GM04504 (cell line): ENCODE measurements at places on chromosomes 2 and 18.

DNA sequence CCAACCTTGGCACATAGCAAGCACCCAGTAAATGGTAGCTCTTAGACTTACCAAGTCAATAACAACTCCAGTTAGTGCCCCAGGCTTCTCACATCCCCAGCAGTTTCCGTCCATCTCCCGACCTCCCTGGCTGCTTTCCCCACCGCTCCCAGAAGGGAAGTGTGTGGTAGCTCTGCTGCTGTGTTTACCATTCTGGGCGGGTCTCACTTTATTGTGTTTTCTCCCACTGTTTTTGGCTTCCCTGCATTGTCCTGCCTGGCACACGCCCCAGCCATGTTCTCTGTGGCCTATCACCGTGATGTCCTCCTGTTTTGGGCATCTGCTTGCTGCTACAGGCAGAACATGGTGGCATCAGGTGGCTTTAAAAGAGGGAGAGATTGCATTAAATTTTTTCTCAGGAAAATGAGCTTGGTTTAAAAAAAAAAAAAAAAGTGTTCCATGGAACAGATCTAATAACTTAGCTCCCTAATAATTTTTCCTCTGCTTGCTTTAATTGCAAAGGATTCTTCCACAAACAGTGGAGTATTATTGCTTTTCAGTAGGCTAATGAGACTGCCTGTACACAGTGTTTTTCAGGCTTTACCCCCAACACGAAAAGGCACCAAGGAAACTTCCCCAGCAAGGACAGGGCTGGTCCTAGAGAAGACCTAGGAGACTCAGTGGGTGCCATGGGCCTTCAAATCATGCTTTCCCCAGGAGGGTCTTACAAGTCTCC, 8.0 kb upstream of the COX7A2L start:
- DNase-seq = no peak

- no peak for DNase-seq
These were observed 138.7 kb downstream of the DOK6 start for GRCh38 chr18:69539404-69539803.

GRCh38 chr2:49288902-49289700, 134.8 kb upstream of the FSHR start:
- no peak for DNase-seq

DNA sequence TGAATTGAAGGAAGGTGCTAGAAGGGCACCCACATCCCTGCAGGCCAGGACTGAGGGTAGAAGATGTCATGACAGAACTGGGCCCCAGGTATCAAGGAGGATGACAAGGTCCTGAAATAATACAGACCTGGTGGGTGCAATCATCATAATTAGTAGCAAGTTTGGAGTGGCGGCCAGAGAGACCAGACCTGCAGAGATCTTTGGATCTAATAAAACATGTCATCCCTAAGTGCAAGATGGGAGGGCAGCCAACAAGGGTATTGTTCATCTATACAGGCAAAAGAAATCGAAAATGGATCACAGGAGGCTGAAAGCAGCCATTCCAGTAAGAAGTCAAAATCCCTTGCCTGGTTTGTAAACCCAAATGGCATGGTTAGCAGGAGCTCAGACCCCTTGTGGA, 111.3 kb upstream of the BOD1L2 start:
- DNase-seq = no peak

- no peak for DNase-seq
These were observed 1.4 kb downstream of the RMC1 start for GRCh38 chr18:23504720-23505119.

GRCh38 chr2:204892506-204893255, 347.4 kb downstream of the PARD3B start:
- peak; percentile 73 for DNase-seq

- DNase-seq = peak; percentile 48
These were observed 146.6 kb downstream of the ERBB4 start for GRCh38 chr2:212392043-212392442.

DNA sequence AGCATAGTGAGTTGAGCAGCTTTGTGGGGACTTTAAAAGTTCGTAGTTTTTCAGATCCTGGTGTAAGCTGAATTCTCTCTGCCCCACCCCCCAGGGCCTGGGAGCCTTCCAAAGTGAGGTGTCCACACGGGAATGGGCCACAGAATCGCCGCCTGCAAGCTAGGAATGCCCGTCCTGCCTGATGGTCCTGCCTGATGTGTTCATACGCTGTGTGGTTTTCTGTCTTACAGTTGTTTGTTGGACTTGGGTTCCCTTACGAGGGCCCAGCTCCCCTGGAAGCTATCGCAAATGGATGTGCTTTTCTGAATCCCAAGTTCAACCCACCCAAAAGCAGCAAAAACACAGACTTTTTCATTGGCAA, 158.7 kb downstream of the MGAT5 start:
- DNase-seq = no peak

- DNase-seq = no peak
These were observed 352.4 kb downstream of the ERBB4 start for GRCh38 chr2:212186166-212186565.

GRCh38 chr2:164495491-164496223, 125.6 kb downstream of the GRB14 start:
- DNase-seq = peak; percentile 33
